Esophagus muscularis mucosa (tissue), 4 donors: ENCODE measurements at places on chromosomes 1 and 21. TPM values are rescaled to one million over a fixed set of nuclear protein-coding genes. Genes with fewer than 3 reads are reported as not detected.

Gene ANKRD65
- total RNA-seq: 9.3 TPM

Gene AGMAT
- total RNA-seq: not detected

Gene LBR
- 87.3 TPM for total RNA-seq

Gene NOC2L
- total RNA-seq: 35.3 TPM

Gene SERTAD4
- total RNA-seq: 2.6 TPM

Gene CACNA1S
- not detected for total RNA-seq

Gene MAPKAPK2
- 70.1 TPM for total RNA-seq

Gene F13B
- total RNA-seq: not detected

Gene PLXNA2
- 41.6 TPM for total RNA-seq
